Activated CD4-positive, alpha-beta T cell treated with anti-CD3 and anti-CD28 coated beads for 48 hours (primary cell): ENCODE measurements at places on chromosomes 11 and 22.

- no peak for DNase-seq
These were observed 94.1 kb upstream of the LIN7C start for GRCh38 chr11:27600656-27601055.

GRCh38 chr11:69232821-69233743, 60.9 kb upstream of the MYEOV start:
- DNase-seq, result no peak

DNA sequence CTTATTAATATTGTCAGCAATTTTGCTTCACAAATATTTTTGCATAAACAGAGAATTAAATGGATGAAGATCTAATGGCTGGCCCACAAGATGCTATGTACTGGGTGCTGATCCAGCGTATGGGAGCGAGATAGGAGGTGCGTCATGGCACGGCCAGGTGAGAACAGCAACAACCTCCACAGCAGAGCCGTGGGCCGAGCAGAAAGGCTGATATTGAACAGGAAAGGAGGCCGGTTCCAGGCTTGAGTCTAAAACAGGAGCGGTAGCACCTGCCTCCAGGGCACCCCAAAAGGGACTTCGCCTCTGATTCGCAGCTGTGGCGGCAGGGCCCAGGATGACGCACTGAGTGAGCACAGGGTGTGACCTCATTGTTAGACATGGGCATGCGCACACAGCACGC, 1502.1 kb downstream of the TBC1D22A start:
- no peak for DNase-seq

GRCh38 chr22:35564975-35565867, 24.6 kb downstream of the RASD2 start:
- DNase-seq, result no peak
